SK-MEL-5 (cell line): ENCODE measurements at places on chromosomes 2 and 18.

DNA sequence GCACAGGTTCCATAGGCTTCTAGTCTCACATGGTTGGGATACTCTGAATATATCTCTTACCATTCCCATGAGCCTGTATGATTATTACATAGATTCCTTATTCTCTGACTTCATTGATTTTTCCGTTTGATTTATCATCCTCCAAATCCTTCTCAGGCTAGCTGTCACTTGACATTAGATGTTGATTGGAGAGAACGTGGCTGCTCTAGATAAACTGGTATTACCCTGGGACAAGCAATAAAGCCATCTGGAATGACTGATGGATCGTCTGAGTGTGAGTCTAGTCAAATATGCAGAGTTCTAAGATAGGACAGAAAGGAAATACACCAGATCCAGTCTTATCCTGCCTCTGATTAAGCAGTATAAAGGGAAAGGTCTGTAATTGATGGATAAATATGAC, 325.6 kb upstream of the EPHA4 start:
- DNase-seq = no peak

DNA sequence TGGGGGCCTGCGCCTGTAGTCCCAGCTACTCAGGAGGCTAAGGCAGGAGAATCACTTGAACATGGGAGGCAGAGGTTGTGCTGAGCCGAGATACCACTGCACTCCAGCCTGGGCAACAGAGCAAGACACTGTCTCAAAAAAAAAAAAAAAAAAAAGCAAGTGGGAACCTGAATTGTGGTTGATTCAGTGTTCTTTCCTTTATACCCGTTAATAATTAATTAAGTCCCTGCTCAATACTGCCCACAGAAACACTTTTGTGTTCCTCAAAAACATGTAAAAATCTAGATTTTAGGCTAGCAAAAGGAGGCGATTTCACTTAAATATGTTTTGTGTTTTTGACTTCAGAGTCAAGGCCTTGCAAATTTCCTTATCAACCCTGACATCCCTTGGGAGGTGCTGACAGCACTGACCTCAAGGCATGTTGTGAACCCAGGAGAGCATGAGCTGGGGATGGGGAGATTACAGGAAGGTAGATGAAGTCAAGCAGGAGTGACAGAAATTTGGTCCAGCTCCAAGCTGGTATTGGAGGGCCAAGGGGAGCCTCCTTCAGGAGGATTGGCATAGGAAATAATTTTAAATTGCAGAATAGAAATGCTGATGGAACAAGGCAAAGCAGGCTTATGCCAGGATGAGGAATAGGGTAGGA, 89.0 kb upstream of the PNPT1 start:
- no peak for DNase-seq

DNA sequence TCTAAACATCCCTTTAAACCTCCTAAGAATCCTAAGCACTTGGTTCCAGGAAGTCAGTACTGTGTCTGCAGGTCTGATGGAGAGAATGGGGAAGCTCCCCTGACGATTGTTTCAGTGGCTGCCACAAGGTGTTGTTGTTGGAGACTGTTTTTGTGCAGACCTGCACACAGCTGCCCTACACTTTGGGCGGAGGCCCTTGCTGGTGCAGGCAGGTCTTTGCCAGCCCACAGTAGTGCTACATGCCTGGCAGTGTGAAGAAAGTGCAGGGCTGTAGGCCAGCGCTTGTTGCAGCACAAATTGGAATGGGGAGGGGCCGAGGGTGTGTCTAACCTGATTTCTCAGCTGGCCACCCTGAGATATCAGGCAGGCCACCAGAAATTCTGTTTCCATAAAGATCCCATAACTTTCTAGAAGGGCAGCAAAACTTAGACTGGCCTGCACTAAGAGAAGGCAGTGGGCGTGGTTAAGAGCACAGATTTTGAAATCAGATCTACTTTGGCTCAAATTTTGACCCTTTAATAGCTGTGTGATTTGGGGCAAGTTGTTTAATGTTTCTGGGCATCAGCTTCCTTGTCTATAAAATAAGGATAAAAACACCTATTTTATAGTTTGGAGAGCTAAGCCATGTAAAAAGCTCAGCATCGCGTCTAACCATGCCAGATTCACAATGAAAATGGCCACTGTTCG, 83.7 kb upstream of the SLC1A4 start:
- DNase-seq = no peak

- no peak for DNase-seq
These were observed 18.7 kb downstream of the PCARE start for GRCh38 chr2:29055601-29056000.

DNA sequence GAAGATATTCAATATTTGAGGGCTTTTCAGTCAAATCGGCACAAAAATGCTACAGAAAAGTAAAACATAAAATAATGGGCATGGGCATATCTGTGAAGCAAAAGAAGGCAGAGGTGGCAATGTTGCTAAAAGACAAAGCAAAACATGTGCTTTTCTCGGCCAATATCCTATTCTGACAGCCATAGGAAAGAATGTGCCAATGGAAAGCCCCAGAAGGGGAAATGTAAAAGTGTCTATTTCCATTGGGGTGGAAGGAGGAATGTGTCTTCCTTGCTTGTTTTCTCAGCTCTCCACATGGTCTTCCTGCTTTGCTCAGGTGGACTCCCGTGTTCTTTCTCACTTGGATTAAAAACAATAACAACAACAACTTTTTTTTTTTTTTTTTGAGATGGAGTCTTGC, 13.7 kb upstream of the PER2 start:
- no peak for DNase-seq

- no peak for DNase-seq
These were observed 42.3 kb downstream of the SLC38A11 start for GRCh38 chr2:164913011-164913410.

DNA sequence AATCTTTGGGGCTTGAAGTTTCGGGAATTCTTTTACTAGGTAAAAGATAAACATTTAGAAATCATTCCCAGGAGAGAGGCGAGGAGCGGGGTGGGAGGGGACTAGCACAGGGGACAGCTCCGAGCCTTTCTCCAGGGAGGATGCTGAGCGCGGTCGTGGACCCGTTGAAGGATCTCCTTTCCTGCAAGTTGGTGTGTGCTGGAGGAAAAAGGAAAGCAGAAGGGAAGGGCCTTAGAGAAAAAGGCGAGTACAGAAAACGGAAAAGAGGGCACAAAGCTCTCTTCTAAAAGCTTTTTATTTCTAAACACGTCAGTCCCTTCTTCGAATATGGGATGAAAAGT, 640 bp downstream of the SLC39A6 start:
- peak; percentile 6 for DNase-seq

DNA sequence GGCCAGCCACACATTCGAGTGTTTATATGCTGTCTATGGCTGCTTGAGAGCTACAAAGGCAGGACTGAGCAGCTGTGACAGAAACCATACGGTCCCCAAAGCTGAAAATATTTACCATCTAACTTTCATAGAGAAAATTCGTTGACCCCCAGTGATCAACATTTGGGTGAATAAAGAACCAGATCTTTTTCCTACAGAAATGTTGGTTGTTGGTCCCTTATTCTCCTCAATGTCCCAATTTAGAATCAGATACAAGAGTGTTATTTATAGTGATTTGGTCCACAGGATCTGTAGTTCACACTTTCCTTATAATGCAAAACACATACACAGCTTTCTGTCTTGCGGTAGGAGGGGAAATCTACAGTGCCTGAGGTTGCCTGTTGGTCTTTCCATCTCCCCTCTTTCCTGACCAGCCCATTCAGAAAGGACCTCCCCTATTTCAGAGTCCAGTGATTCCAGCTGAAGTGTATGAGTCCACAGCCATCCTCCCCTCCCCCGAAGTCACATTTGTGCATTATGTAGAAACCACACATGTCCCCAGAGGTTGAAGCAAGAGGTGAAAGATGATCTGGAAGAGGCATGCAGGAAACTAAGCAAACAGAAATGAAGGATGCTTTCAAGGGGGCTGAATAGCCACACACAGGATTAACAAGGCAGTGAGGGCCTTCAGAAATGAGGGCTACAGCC, 61.9 kb downstream of the SPRED2 start:
- peak; percentile 53 for DNase-seq

GRCh38 chr2:222506230-222506935, 82.0 kb downstream of the SGPP2 start:
- DNase-seq = no peak

DNA sequence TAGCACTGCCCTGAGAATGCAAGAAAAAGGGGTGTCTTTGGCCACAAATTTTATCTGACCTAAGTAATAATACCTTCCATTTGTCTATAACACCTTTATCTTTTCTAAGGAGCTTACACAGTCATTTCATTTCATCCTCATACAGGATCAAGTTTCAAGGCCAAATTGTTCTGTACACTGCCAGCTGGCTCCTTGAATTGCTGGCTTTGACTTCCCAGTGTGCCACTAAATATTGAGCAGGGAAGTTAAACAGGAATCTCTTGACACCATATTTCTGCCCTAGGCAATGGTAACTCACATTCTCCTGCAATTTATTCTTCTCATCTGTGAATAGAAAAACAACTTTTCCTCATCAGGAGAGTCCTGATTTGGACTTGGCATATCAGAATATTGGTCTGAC, 195.1 kb upstream of the LRP1B start:
- no peak for DNase-seq

- no peak for DNase-seq
These were observed 855.9 kb downstream of the CNTNAP5 start for GRCh38 chr2:124880995-124881394.

- DNase-seq = no peak
These were observed 42.2 kb downstream of the TPO start for GRCh38 chr2:1455466-1455865.

- DNase-seq = no peak
These were observed 162.0 kb downstream of the C1D start for GRCh38 chr2:67900826-67901225.

DNA sequence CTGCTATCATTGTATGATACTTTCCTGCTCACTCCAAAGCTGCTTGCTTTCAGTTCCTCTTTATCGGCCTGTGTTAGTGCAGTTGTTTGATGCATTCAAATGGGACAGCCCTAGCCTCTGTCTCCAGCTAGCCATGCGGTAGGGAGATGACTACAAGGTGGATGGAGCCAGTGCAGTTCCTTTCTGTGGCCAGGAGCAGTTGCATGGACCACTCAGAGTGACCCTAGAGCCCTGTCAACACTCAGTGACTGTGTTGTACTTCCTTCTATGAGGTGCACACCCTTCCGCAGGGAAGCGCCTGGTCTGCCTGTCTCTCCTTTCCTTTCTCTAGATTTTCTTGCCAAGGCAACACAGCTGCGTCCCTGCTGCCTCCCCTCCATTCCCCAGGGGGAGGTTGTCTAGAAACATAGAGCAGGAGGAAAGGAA, 33.8 kb downstream of the KCNS3 start:
- DNase-seq = no peak

- no peak for DNase-seq
These were observed 28.5 kb downstream of the GALNT1 start for GRCh38 chr18:35610089-35610488.

DNA sequence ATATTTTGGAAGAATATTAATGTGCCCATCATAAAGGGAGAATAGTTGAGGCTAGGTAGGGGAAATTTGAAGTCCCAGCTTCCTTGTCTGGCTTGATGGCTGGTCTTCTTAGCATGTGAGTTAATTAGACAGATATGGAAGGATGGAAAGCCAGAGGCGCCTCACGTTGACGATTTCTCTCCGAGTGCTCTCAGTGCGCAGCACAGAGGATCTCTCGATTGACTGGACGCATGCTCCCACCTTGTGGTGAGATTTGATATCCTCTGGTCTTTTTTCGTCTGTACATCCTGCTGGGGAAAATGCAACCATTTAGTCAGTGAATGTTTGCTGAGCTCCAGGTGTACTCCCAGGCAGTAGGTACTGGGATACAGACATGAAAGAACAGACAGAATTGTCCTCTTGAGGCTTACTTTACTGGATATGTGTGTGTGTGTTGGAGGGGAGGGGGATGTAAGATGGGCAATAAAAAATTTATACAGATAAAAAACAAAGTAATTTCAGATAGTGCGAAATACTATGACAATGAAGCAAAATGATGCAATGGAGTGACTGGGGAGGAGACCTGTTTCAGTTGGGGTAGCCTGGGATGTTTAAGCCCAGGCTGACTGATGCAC, 66.9 kb upstream of the ZNG1B start:
- peak; percentile 84 for DNase-seq

GRCh38 chr2:121135168-121135853, 149.7 kb downstream of the TFCP2L1 start:
- no peak for DNase-seq

- no peak for DNase-seq
These were observed 454.1 kb upstream of the SALL3 start for GRCh38 chr18:78525366-78526111.

DNA sequence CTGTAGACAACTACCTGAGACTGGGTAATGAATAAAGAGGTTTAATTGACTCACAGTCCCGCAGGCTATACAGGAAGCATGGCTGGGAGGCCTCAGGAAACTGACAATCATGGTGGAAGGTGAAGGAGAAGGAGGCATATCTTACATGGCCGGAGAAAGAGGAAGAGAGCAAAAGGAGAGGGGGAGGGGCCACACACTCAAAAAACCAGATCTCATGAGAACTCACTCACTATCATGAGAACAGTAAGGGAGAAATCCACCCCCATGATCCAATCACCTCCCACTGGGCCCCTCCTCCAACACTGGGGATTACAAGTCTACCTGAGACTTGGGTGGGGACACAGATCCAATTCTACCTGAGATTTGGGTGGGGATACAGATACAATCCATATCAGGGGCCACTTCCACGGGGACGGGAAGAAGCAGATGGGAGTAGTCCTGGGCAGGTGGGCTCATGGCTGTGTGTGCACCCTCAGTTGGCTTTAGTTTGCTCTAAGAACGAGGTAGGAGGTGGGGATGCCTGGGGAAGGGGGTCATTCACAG, 9.9 kb downstream of the MAB21L4 start:
- DNase-seq = no peak

DNA sequence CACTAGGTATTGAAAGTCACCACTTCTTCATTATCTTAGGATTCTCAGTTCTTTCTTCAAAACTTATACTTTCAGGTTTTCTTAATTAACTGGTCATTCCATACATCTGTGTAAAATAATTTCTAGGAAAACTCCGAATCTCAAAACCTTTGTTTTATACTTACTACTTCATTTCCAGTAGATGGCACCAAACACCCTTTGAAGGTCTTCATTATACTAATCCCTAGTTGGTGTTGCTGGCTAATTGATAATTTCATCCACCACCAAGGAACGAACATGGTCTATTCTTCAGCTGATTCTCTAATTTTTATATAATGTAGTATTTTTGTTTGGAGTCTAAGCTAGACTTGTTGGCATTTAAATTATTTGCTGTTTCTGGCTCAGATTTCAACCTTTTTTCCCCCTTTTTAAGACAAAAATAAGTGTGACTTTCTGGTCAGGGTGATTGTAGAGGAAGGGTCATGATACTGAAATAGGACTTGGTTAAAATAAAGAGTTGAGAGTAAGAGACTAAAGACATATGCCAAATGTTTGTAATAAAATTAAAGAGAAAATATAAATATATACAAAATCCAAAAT, 2.8 kb upstream of the MXD1 start:
- DNase-seq = peak; percentile 80
